NCI-H2107 (cell line): ENCODE measurements at places on chromosomes 12 and 14.

- DNase-seq: no peak
Measured at GRCh38 chr14:76653875-76654572, 107.2 kb upstream of the VASH1 start.

- no peak for DNase-seq
Measured at GRCh38 chr12:109811624-109811995, 21.6 kb downstream of the TRPV4 start.

DNA sequence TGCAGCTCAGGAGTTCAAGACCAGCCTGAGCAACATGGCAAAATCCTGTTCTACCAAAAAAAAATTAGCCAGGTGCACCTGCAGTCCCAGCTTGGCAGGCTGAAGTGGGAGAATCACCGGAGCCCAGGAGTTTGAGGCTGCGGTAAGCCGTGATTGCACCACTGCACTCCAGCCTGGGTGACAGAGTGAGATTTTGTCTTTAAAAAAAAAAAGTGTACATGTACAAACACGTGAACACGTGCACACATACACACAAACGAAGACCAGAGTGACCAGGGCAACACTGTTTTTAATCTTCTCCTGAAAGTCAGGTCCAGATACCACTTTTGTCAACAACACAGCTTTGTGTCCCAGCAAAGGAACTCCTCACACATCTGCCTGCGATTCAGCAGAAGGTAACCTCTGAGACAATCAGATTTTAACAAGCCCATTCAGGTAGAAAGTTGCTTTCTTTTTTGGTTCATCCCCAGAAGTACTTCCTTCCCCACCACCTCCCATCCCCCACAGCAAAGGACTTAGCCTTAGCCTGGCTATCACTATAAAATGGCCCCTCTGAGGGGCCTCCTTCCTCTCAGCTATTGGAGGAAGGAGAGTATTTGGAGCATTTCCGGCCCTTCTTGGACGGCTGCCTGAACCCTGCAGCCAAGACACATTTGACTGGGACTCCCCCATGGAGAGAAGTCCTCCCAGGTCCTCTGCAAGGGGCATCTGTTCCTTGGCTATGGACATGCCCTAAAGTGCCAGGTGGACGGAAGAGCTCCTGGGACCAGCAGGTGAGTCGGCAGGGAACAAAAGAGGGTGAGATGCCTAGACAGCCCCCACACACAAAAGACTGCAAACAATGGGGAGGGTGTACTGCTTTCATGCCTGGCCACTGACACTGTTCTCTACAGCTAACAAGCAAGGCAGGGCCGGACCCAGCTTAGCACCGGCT is 9.8 kb downstream of the CTDSP2 start:
- DNase-seq: no peak

- no peak for DNase-seq
Measured at GRCh38 chr12:52085682-52086180, 6.2 kb downstream of the SMIM41 start.

DNA sequence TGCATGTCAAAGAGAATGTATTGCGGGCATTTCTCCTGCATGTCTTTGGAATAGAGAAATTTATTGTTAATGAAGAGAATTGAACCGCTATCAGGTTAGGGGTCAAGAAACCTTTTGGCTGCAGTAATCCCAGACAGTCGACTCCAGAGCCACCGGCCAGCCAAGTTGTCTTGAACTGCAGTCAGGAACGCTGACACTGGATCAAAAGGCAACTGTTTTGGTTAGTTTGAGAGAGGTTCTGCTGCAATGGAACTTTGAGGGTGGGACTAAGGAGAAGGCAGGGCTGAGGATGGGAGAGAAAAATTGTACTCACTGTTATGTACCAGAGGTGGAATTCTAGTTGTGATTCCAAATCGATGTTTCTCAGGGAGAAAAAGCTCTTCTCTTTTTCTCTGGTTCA is 28.2 kb downstream of the PPFIBP1 start:
- DNase-seq: no peak

- DNase-seq: no peak
Measured at GRCh38 chr12:65885312-65885711, 61.0 kb downstream of the HMGA2 start.

GRCh38 chr12:21987755-21988154 is 46.5 kb upstream of the ABCC9 start:
- DNase-seq: no peak

DNA sequence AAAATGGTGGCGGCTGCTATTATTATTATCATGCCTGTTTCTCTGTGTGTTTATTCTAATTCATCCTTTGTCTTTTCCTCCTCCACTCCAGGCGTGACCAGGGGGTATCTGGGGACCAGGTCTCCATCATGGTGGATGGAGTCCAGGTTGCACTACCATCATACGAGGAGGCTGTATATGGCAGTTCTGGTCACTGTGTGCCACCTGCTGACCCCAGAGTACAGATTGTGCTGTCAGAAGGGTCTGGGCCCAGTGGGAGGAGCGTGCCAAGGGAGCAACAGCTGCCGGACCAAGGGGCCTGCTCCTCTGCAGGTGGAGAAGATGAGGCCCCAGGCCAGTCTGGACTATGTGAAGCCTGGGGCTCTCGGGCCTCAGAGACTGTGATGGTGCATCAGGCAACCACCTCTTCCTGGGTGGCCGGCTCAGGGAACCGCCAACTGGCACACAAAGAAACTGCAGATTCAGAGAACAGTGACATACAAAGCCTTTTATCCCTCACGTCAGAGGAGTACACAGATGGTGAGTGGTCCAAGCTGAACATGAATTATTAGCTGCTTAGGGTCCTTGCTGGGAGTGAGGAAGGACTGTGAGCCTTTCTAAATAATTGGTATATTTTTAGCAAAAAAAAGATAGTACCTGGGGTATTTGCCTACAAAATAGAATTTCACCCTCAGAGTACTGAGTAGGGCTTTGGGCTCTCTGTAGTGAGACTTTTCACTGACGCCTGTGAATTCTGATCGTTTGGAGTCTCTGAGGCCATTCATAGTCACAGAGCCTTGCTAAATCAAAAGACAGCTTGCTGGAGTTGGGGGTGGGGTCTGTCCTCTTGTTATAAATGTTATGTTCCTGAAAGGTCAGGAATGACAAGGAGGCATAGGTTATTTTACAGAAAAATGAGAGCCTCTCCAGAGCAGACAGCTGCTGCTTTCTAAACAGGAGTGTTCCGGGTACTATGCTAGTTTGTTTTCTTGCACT is 58.1 kb upstream of the SRSF5 start:
- DNase-seq: peak; percentile 23

DNA sequence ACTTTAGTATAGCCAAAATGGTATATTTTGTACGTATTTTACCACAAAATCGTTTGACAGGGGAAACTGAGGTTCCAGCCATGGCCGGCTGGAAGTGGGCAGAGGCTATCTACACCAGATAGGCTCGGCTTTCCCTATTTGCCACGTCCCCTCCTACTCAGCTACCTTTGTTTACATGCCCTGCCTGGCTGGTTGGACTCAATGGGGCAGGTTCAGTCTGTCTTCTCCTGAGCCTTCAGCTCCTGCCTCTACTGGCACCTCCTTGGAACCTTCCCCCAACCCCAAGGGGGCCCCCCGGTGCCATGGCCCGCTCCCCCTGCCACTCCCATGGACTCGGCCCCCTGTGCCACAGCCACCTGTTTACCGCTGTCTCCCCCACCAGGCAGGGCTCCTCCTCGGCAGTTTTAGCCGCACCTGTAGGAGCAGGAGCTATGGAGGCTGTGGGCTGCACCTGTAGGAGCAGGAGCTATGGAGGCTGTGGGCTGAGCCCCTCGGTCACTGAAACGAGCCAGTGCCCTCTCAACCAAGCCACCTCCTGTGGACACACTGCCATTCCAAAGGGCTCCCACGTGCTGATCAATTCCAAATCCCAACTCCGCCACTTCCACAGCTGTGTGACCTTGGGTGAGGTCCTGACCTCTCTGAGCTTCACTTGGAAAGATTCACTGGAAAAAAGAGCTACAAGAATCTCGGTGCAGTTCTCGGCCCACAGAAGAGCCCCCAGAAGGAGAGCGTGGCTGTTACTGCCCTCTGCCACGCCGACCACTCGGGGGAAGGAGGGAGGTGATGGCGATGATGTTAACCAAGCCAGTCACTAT is 62.2 kb downstream of the NCOR2 start:
- no peak for DNase-seq

DNA sequence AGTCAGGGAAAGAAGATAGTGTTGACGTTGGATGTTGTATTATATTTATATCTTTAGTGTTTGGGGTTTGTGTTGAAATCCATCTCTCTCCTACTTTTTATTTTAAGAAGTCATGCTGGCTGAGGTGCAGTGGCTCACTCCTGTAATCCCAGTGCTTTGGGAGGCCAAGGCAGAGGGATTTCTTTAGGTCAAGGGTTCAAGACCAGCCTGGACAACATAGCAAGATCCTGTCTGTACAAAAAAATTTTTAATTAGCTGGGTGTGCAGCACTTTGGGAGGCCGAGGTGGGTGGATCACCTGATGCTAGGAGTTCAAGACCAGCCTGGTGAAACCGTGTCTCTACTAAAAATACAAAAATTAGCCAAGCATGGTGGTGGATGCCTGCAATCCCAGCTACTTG is 23.9 kb downstream of the A2ML1 start:
- no peak for DNase-seq

- no peak for DNase-seq
Measured at GRCh38 chr12:98213556-98213955, 301.8 kb upstream of the TMPO start.

DNA sequence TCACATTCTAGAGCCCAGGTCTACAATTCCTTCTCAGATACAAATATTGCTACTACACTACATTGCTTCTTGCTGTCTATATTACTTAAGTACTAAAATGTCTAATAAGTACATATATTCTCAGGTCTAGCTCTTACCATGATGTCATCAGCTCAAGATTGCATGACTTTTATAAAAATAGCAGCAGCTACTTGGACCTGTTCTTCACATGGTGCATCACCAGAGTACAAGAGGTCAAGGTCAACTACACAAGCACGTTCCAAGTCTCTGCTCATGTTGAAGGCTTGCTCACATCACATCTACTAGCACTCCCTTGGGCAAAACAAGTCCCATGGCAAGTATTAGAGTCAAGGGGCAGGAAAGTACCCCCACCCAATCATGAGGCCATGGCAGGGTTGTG is 465.6 kb downstream of the MED13L start:
- no peak for DNase-seq

- no peak for DNase-seq
Measured at GRCh38 chr12:71303199-71303598, 136.4 kb upstream of the LGR5 start.

DNA sequence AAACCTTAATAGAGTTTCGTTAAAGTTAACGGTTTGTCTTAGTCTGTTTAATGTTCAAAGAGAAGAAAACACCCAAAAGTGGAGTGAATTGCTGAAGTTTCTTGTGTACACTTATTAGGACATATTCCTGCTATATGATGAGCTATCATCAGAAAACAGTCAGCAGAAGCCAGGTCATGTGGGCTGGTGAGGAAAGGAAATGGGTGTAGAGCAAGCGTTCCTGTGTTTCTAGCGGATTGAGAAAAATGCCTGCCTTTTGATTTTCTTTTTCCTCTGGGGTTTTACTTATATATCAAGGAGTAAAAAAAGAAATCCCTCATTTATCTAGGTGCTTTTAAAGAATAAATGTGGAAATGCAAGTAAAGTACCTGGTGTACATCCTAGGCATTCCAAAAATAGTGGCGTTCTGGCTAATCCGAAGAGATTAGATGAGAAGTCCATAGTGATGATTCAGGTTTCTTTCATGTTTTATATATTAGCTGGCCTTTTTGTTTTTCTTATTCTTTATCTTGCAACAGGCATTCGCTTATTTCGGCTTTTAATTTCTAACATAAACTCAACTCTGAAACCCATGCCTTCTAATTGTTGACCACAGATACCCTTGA is 50.7 kb downstream of the FLRT2 start:
- DNase-seq: no peak

GRCh38 chr12:64720884-64721283 is 38.3 kb downstream of the GNS start:
- DNase-seq: no peak

GRCh38 chr12:44525806-44526654 is 350.1 kb downstream of the NELL2 start:
- DNase-seq: no peak

DNA sequence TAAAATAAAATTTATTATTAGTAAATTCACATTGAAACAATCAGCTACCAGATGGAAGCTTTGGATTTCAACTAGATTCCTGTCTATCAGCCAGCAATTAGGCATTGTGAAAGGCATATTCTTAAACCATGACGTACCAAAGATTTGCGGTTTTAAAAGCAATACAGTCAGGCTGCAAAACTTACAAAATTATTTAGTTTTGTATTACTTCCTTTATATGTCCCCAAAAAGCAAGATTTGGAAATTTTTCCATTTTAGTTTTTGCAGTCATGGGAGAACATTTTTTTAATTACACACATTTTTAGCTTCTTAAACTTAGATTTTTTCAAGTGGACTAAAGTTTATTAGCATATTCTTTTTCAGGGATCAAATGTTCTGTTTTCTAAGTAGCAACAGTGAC is 225.0 kb upstream of the KITLG start:
- DNase-seq: no peak

GRCh38 chr12:83573671-83574070 is 887.0 kb downstream of the TMTC2 start:
- no peak for DNase-seq

DNA sequence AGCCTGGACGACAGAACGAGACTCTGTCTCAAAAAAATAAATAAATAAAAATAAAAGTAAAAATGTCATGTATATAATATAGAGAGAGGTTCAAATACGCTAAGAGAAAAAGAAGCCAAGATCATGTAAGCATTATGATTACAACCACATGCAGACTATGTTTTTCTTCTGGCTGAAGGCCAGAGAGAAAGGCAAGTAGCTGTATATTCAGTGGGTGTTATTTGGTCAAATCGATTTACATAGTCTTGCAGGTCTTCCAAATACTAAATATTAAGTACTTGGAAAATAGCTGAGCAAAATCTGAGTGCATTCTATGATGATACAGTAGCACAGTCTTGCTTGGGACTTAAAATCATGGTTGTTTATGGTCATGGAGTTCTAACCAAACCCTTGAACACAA is 758.0 kb downstream of the DIO2 start:
- DNase-seq: no peak

- DNase-seq: no peak
Measured at GRCh38 chr12:122842505-122843405, 7.5 kb downstream of the HIP1R start.
